ENCODE measurements at places on chromosomes 7 and 10.

DNA sequence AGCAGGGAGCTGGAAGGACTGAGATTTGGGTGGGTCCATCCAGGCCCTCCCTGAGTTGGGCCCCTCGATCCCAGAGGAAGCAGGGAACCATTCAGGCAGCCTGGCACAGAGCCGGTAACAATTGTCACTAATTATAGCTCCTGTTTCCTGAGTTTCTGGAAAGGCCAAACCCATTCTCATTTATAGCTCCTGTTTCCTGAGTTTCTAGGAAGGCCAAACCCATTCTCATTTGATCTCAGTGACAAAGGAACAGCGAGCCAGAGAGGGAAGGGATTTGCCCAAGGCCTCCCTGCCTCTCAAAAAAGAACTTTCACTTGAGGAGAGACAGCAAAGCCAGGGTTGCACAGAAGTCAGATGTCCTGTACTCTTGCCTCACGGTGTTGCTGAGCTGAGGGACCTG, 521.9 kb downstream of the TYW1 start:
- DNase-seq: no peak

GRCh38 chr7:124033095-124033806, 384 bp upstream of the TMEM229A start:
- DNase-seq: no peak

DNA sequence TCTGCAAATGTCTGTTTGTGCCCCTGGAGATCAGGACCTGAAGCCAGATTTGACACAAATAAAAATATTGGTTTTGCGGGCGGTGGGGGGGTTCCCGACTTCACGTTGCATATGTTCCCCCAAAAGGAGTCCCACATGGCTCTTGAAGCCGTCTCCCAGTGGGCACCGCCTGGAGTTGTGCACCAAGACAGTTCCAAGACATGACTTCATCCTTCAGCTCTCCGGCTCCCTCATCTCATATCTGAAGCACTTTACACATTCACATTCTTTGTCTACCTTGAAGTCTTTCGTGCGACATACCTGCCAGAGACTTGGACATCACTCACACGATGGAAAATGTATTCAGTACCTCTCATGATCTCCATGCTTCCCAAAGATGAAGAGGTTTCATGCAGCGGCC, 362.8 kb upstream of the FOXK1 start:
- no peak for DNase-seq

DNA sequence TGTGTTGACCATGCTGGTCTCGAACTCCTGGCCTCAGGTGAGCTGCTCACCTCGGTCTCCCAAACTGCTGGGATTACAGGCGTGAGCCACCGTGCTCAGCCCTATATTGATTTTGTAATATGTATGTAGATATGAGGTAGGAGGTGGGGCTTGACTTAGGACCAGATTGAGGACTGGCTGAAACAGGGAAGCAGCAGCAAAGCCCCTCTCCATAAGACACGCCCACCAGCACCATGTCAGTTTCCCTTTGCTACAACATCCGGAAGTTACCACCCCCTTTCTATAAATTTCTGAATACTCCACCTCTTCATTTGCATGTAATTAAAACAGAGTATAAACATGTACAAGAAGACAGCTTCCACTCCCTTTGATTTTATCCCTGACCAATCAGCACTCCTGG, 47.9 kb upstream of the MYL10 start:
- DNase-seq: no peak

Data from AG10803 (cell line).